Hematopoietic multipotent progenitor cell treated with erythropoietin and hydrocortisone succinate and interleukin-3 and kit ligand, for 17 days (in vitro differentiated cells): ENCODE measurements at places on chromosomes 11 and 22.

DNA sequence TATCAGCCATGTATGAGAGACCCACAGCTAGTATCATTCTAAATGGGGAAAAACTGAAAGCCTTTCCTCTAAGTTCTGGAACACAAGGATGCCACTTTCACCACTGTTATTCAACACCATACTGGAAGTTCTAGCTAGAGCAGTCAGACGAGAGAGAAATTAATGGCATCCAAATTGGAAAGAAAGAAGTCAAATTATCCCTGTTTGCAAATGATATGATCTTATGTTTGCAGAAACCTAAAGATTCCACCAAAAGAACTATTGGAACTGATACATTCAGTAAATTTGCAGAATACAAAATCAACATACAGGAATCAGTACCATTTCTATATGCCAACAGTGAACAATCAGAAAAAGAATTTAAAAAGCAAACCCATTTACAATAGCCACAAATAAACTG, 226.0 kb downstream of the TRPC6 start:
- no peak for DNase-seq

- no peak for DNase-seq
Observed at GRCh38 chr11:1305501-1306056, 3.9 kb downstream of the TOLLIP start.

GRCh38 chr22:33101550-33101949, 43.4 kb upstream of the SYN3 start:
- DNase-seq, result no peak

- DNase-seq, result no peak
Observed at GRCh38 chr22:50674130-50674500, 1.5 kb downstream of the SHANK3 start.

GRCh38 chr11:110631551-110631950, 80.7 kb downstream of the ARHGAP20 start:
- no peak for DNase-seq

DNA sequence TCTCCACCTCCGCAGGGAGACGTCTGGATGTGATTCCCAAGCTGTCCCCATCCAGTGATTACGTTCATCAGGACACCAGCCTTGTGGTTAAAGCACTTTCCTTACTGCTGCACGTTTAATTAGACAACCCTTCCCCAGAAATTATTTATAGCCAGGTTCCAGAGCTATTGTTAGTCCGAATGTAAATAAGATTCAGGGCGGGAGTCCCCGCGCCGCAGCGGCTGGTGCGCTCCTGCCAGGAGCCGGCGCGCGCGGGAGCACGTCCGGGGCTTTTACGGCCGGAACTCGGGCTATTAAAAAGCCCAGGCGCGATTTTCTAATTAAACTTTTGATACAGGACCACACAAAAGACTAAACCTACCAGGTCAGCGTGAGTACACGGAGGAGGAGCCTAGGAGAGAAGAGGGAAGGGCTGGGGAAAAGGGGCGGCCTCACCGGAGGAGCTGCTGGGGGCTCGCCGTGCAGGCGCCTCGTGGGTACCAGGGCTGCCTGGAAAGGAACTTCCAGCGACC, 538.3 kb downstream of the OPCML start:
- DNase-seq, result no peak

GRCh38 chr11:70186936-70187335, 16.2 kb upstream of the FADD start:
- DNase-seq, result no peak

DNA sequence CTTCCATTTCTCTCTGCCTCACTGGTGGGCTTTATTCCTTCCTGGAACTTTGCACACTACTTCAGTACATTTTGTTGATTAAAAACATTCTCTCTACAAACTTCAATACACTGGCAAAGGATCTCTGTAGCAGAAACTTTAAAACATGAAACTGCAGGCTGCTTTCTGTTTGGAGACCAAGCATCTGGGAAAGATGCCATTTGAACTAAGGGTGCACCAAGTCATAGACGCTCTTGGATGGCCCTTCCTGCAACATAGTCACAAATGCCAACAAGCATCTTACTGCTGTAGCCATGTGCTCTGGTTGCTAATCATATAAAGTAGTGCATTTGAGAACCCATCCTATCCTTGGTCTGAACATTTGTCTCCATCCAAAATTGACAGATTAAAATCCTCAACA, 56.4 kb downstream of the SNX19 start:
- DNase-seq, result no peak

DNA sequence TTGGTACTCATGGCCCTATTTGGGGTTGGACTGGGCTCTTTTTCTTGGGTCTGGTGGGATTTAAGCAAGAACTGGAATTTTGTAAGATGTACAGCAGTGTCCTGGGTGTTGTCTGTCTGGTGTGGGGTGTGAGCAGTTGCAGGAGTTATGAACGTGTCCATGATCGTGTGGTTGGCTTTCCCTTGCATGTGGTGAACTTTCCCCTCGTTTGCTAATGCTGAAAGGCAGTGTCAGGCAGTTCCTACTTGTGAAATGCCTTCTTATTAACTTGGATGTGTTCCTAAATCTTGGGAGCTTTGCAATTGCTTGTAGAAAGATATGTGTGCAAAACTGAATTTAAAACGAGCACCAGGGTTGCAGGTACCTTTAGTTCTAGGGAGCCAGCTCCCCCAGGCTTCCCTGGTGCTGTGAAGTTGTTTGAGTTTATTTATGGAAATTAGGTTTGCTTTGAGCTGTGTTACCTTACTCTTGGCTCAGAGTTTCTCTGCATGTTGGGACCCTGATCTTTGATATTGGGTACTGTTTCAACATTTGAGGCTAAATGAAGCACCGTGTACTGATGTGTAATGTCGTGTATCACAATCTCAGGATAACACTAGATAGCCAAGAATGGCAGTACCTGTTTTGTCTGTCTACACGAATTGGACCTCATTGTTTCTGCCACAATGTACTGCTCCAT, 35.8 kb upstream of the HSD17B12 start:
- no peak for DNase-seq

GRCh38 chr11:11948242-11948947, 60.0 kb downstream of the DKK3 start:
- DNase-seq, result no peak

DNA sequence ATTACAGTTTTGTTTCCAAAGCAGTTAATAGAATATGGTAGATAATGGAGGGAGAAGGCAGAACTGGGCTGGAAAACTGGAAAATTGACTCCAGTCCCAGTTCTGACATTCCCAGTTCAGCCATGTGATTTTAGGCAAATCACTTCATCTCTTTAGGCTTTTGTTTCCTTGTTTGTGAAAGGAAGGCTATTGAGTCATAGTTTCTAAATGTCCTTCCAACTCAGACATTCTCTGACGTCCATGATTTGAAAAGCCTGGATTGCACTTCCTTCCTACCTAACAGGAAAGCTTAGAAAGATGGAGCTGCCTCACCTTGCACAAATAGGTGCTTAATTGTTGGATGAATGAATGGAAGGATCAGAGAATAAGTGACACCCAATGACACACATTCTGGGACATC, 19.8 kb upstream of the GALNT18 start:
- no peak for DNase-seq

DNA sequence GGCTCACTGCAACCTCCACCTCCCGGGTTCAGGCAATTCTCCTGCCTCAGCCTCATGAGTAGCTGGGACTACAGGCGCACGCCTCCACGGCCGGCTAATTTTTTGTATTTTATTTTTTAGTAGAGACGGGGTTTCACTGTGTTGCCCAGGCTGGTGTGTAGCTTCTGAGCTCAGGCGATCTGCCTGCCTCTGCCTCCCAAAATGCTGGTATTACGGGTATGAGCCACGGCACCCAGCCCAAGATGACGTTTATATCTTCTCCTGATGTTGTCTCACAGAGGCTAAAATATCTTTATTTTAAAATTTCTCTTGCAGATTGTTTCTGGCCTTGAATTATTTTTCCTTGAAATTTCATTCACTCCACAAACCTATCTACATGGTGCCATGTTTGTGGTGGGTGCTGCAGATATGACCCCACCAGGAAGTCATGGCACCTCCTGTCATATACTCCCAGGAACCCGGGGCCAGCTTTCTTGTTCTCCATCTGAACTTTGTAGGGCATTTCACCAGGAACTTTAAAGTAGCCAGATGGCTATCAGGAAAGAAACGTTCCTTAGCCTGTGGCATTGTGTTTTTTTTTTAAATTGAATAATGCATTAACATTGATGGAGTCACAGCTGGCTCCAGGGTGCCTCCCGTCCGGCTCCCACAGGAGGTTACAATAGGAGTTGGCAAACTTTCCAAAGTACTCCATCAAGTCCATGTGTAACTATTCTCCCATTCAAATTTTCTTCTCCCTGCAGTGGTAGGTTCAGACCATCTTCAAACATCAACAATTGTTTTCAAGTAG, 42.0 kb upstream of the LIPT2 start:
- DNase-seq, result no peak

DNA sequence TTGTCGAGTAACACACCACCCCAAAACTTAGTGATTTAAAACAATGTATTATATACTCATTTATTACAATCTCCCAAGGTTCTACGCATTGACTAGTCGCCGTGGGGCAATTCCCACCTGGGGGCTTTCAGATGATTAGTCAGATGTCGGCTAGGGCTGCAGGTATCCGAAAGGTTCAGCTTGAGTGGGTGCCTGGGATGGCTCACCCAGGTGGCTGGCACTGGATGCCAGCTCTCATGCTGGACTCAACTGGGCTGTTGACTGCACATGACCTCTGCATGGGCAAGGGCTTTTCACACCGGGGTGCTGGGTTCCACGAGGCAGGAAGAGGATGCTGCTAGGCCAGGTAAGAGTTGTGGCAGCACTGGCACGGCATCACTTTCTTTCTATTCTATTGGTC, 21.9 kb upstream of the MICAL2 start:
- no peak for DNase-seq

DNA sequence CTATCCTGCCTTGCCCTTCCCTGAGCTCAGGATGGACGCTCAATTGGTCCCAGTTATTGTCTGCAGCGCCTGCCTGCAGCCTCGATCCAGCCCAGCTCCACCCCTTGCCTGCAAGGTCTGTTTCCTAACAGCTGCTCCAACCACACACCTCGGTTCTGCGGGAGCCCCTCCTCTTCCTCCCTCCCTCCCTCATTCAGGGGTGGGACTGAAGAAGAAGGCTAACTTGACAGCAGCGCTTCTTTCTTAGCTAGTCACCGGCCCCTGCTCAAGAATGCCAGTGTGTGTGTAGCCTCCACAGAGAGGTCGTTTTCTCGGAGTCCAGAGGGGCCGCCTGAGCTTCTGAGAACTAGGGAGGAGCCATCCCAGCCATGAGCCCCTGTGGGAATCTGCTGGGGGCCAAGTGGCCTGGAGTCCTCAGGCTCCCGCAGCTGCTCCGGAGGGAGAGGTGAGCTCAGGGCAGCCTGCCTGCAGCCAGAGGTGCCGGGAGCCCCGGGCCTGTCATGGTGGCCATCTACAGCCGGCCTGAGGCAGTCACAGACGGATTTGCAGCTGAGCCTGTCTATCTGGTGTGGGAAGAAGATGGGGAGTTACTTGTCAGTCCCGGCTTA, 36.1 kb downstream of the LIMK2 start:
- no peak for DNase-seq

- DNase-seq, result no peak
Observed at GRCh38 chr11:2310073-2310785, 8.4 kb downstream of the TSPAN32 start.

DNA sequence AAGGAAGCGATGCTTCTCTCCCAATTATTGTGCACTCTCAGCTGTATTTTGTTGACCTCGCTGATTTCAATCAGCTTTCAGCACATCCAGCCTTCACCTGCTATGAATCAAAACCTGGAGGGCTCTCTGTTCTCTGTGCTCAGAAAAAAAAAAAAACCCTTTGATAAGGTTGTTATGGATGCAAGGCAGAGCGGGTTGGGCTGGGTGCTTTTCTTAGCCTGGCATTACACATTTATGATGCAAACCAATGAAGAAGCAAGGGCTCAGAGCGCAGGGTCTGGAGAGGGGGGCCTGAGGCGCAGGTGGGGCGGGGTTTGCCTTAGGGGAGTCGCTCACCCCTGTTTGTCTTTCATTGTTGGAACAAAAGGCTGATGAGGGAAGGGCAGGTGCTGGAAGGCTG, 86.0 kb upstream of the CADM1 start:
- DNase-seq, result no peak

GRCh38 chr11:132751516-132752250, 780.6 kb downstream of the OPCML start:
- no peak for DNase-seq

GRCh38 chr22:26364066-26365015, 64.7 kb upstream of the ASPHD2 start:
- peak; percentile 57 for DNase-seq

DNA sequence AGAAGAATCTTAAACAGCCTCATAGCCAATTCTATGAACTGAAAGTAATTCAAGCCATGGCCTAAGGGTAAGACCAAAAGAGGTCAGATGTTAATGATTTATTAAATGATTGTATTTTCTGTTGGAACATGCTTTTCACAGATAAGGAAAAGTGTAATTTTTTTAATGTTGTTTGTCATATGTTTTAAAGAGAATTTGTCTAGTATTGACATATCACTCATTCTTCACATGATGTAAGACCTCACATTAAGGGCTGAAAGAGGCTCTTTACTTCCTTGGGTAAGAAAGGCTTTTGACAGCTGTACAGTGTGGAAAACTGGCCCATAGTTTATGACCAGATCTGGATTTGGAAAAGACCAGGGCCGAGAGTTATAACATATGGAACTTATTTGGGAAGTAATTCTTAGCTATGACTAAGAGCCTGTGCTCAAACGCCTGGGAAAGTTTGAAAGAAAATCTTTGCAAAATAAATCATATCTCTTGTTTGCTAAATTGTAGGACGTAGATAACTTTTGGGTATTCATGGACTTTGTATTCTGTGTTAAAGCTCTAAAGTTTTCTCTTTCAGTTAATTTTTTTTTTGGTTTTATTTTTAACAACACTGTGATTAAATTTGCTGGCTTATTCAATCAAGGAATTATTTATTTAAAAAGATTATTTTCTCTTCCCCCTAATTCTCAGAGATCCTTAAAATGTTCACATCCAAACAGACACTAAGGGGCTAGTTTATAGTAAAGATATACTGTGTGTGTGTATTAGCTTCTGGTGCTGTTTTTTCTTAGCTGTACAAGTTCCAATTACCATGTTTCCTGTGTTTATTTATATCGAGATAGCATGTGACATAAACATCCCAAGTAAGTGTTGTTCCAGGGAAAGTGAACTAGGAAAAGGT, 162.2 kb downstream of the ARHGAP42 start:
- DNase-seq, result no peak

GRCh38 chr22:31086703-31087330, 5.7 kb downstream of the SMTN start:
- no peak for DNase-seq

- DNase-seq, result no peak
Observed at GRCh38 chr22:19887256-19887985, 32.7 kb upstream of the GNB1L start.

- no peak for DNase-seq
Observed at GRCh38 chr11:5336331-5336730, 7.0 kb downstream of the OR51B5 start.

GRCh38 chr22:48644108-48644507, 1183.6 kb downstream of the BRD1 start:
- no peak for DNase-seq
